ENCODE measurements at places on chromosomes 11 and 22.

DNA sequence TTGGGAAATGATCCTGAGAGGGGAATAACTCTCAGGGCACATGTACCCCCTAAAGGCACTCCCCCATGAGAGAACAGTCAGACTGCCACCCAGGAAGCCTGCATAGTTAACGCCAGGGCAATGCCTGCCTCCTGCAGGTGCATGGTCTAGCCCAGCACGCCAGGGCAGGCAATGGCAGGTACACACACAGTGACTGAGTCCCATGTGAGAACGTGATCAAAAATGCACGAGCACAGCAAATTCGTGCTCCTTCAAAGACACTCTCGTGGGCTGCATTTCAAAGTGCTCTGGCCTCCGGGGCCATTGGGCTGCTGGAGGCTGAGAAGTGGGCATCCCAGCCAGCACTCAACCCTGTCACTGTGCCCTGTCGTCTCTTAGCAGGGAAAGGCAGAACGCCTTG is 79.7 kb downstream of the SHANK2 start:
- no peak for DNase-seq

- no peak for DNase-seq
Measured at GRCh38 chr22:49352361-49353169, 475.1 kb downstream of the BRD1 start.

GRCh38 chr22:32748509-32748908 is 53.0 kb upstream of the TIMP3 start:
- DNase-seq, result no peak

DNA sequence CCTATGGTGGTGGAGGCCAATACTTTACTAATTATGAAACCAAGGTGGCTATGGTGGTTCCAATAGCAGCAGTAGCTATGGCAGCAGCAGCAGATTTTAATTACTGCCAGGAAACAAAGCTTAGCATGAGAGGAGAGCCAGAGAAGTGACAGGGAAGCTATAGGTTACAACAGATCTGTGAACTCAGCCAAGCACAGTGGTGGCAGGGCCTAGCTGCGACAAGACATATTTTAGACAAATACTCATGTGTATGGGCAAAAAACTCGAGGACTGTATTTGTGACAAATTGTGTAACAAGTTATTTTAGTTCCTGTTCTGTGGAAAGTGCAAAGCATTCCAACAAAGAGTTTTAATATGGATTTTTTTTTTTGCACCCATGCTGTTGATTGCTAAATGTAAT is 42.6 kb downstream of the PGM2L1 start:
- DNase-seq, result no peak

DNA sequence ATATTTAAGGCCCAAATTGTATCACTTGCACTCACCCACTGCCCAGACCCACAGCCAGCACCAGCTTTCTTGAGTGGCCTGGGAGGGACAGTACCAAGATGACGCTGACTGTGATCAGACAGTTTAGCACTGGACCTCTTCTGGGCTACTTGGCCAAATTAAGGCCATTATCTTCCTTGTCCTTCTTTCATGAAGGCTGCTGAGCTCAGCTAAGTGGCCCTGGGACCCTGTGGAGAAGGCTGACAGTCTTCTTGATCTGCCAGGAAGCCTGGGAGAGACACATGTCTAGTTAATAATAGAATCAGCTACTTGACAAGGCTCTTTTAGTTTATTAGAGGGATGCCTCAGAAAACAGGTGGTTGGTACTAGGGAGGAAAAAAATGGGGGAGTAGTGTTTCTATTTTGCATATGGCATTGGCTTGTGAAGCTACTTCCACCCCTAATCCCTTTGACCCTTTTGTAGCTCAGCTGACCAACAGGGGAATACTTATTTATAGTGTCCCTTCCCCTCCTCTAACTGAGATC is 127.9 kb upstream of the NTM start:
- no peak for DNase-seq

Data from colonic mucosa (tissue), 4 donors.